ENCODE measurements at places on chromosomes 7 and 10.

- peaks cover 23% of the 10 kb centered on the region for H3K27me3 ChIP-seq
- H3K36me3 ChIP-seq = no peaks in the 10 kb centered on the region
- no peaks in the 10 kb centered on the region for H3K4me1 ChIP-seq
- no peak overlapping the region for H3K27ac ChIP-seq
Measured at GRCh38 chr7:128100225-128100948, 69.2 kb upstream of the LRRC4 start.

- DNase-seq = no peak
- H3K27me3 ChIP-seq = no peaks in the 10 kb centered on the region
- no peak overlapping the region for H3K4me3 ChIP-seq
- H3K4me1 ChIP-seq = no peaks in the 10 kb centered on the region
- no peak overlapping the region for H3K27ac ChIP-seq
Measured at GRCh38 chr7:39540320-39540719, 25.9 kb upstream of the YAE1 start.

DNA sequence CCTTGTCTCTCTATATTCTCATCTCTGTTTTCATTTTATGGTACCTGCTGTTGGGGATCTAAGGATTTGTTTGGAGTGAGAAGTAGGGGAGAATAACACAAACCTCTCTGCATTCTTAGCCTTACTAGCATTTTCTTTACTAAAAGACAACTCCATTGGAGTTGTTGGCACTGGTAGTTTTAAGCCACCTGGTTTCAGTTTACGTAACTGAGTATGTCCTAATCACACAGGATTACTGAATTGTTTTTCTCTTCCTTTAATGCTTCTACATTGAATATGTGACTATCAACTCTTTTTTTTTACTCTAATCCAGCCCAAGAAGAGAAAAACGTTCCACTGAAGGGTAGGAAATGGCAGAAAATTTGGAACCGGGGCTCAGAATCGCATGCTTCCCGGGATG, 30.0 kb upstream of the TRIL start:
- no peaks in the 10 kb centered on the region for H3K27me3 ChIP-seq
- no peak overlapping the region for H3K4me3 ChIP-seq
- H3K36me3 ChIP-seq = no peaks in the 10 kb centered on the region
- H3K4me1 ChIP-seq = peaks cover 25% of the 10 kb centered on the region
- peak overlapping the region; percentile 22 for H3K27ac ChIP-seq

GRCh38 chr10:70222340-70222794, 10.9 kb downstream of the PPA1 start:
- H3K27me3 ChIP-seq = no peaks in the 10 kb centered on the region
- DNase-seq = no peak
- H3K27ac ChIP-seq = peak overlapping the region; percentile 73
- H3K4me3 ChIP-seq = no peak overlapping the region

DNA sequence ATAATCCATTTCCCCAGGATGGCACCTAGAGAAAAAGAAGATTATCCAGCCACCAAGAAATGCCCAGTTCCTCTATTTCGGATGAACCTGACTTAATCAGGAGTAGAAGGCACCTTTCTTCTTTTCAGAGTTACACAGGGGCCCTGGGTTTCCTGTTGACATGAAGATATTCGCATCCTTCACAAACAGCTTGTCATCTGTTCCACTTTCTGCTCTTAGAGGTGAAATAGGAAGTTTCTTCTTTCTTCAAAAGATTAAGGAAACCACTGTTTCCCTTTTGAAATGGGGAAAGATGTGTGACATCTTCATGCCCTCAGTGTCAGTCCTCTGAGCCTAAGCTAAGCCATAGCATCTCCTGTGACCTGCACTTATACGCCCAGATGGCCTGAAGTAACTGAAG, 39.1 kb upstream of the RAB18 start:
- no peaks in the 10 kb centered on the region for H3K4me1 ChIP-seq
- no peaks in the 10 kb centered on the region for H3K27me3 ChIP-seq
- no peak overlapping the region for H3K4me3 ChIP-seq
- DNase-seq = no peak
- no peaks in the 10 kb centered on the region for H3K36me3 ChIP-seq
- H3K27ac ChIP-seq = no peak overlapping the region

All from RWPE2 (cell line).